ENCODE measurements at places on chromosomes 16 and 17. TPM values are rescaled to one million over a fixed set of nuclear protein-coding genes. Genes with fewer than 3 reads are reported as not detected.

SECTM1 gene
- 6.3 TPM for total RNA-seq

NPIPA7 gene
- 9.4 TPM for total RNA-seq

CCL4L2 gene
- total RNA-seq: not detected

PMFBP1 gene
- 2.0 TPM for total RNA-seq

PRDM7 gene
- total RNA-seq: not detected

GRCh38 chr17:9192010-9192409, 170.7 kb downstream of the NTN1 start:
- no peak for ATAC-seq

- ATAC-seq: no peak
Measured at GRCh38 chr16:88337021-88337420, 45.7 kb upstream of the ZNF469 start.

DNA sequence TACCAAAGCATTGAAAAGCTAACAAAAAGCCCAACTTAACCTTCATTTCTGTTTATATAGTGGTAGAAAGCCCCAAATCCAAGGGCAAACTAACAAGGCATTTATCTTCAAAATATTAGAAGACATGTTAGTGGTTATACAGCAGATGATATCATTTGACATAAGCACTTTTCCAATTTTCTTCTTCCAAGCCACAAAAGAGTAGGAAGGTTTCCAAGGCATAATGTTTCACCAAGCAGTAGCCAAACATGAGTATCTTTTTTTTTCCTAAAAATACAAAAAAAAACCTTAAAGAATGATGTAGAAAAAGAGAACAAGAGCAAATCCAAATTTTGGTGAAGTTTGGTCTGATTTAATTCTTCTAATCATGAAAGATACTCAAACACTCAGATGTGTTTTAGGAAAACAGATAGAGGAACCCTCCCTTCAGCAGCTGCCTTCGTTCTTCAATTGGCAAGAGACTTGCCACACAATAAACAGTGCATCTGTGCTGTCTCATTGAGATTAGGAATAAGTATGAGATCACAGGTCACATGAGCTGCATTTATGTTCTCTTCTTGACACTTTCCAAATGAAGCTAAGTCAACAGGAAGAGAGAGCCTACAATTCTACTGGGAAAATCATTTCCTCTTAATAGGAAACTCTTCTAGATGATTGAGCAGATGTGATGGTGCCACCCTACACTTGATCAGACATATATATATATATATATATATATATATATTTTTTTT, 106.7 kb downstream of the TTC19 start:
- no peak for ATAC-seq

- peak; percentile 87 for ATAC-seq
Measured at GRCh38 chr16:53080345-53081031, 25.7 kb downstream of the CHD9 start.

DNA sequence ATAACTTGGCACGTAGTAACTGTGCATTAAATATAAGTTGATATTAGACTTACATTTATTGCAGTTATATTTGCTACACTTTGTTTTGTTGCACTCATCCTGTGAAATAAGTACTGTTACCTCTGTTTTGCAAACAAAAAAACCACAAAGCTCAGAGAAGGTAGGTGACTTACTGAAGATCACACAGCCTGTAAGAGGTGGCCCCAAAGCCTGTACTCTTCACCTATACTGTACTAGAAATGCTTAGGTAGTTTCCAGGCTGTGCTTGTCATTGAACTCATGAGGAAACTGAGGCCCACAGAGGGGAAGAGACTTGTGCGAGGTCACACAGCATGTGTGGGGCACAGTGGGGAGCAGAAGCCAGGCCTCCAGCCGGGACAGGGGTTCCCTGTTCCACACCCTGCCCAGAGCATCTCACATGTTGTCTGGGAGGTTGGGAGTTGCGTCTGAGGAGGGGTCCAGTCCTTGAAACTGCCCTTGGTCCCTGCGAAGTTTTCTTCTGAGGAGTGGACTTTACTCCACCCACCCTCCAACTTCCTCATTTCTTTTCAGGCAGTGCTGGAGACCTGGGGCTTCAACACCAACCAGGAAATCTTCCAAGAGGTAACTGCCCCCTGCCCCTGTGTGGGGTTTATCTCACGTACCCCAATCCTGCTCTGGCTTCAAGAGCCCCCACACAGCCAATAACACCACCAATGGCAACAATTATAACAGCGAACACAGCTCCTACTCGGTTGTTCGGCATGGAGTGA, 13.0 kb downstream of the CETP start:
- ATAC-seq: no peak

- ATAC-seq: no peak
Measured at GRCh38 chr17:78995022-78995760, 14.4 kb downstream of the CANT1 start.

GRCh38 chr16:81546781-81547180, 102.2 kb downstream of the CMIP start:
- ATAC-seq: no peak

DNA sequence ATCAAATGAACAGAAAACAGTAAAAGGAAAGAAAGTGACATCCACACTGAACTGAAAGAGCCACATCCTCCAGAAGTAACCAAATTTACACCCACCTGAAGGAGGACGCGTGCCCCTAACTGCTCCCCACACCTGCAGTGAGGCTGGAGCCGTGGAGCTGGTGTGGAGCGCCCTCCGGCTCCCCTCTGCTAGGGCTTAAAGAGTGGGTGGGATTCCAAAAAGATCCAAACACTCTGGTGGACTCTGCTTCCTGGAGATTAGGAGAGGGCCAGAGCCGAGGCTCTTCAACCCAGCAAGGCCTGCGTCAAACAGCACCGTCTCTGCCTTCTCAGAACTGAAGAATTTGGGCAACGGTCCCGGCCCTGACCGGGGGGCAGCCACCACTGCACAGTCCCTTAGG, 15.2 kb downstream of the CCDC40 start:
- ATAC-seq: no peak

DNA sequence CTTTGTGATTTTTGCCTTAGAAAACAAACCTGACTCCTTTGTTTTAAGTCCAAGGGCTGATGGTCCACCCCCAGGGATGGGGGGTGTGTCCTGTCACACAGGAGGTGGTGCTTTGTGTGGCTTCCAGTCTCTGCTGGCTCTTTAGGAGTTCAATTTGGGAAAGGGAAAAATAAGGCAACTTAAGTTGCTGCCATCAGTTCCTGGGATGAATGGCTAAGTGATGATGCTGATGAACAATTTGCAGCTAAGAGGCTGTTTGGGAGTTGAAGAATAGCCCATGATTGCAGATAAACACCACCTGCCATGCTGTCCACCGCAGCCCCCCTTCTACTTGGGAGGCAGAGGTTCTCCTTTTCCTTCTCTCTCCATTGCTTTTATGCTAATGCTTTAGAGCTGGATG, 40.2 kb downstream of the ARL4D start:
- ATAC-seq: no peak

Measured in esophagus mucosa (tissue), 1 donor.